ENCODE measurements at places on chromosomes 1 and 21. TPM values are rescaled to one million over a fixed set of nuclear protein-coding genes. Genes with fewer than 3 reads are reported as not detected.

Gene PRKAA2
- 0.44 TPM for total RNA-seq

Gene GBP4
- 1.0 TPM for total RNA-seq

Gene TUFT1
- total RNA-seq = 36.6 TPM

Gene KCNE1
- total RNA-seq = 0.28 TPM

Gene REN
- not detected for total RNA-seq

Gene DDR2
- total RNA-seq = 2.9 TPM

All from esophagus mucosa (tissue), 1 donor.